ENCODE measurements at places on chromosomes 7 and 10.

GRCh38 chr7:104946338-104946737 lies 67.7 kb upstream of the KMT2E start:
- DNase-seq, result no peak

- no peak for DNase-seq
Observed at GRCh38 chr7:28177836-28178235, 2.8 kb downstream of the JAZF1 start.

- DNase-seq, result no peak
Observed at GRCh38 chr7:100590077-100590737, 4.1 kb downstream of the FBXO24 start.

DNA sequence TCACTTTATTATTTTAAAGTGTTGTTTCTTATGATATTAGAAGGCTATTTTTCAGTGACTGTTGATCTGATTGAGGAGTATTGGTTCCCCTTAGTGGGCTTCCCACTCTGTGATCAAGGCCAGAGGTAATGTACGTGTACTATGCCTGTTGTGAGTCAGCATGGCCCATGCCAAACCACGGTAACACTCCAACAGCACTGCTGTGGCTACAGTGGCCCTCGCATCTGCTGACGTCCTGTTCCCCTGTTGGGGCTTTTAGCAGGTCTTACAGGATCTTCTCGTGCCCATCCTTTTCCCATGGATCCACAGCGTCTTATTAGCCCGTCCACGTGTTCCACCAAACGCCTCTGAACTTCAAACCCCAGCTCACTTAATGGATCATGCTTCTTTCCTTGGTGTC lies 964.6 kb upstream of the CELF2 start:
- DNase-seq, result no peak

All from stimulated activated CD8-positive, alpha-beta memory T cell treated with anti-CD3 and anti-CD28 coated beads, Interleukin-15, amount 100 ng/mL, for 24 hours (primary cell).